IPS DF 19.7 (cell line): ENCODE measurements at places on chromosomes 12 and 14.

DNA sequence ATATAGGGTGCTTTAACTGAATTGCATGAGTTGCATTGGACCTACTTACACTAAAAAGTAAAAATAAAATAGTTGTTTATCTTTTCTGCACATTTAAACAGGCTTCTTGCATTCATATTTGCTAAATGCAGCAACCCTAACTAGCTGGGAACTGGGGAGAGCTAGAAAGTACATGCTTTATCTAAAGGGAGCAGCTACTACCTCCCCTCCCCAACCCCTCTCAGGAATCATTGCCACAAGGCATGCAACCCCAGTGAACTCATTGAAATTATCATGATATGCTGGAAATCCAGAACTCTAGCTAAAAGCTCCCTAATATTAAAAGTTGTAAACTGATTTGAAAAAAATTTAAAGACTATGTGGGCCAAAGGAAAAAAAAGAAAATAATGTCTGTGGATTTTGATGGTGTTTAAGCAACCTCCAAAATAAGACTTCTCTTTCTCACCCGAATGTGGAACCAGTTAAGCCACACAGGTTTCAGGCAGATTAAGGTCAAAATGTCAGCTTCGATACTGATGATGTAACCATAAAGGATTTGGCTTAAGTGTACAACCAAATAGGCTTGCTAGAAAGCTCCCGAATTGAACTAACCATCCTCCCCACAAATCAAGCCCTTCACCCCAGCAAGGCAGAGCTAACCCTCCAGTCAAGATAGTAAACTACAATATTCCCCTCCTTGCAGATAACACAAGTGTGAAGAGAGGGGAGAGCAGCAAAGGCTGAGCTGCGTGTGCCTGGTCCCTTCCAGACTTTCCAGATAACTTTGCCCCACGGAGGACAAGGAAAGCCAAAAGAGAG is 13.8 kb upstream of the POC1B start:
- DNase-seq, result no peak

DNA sequence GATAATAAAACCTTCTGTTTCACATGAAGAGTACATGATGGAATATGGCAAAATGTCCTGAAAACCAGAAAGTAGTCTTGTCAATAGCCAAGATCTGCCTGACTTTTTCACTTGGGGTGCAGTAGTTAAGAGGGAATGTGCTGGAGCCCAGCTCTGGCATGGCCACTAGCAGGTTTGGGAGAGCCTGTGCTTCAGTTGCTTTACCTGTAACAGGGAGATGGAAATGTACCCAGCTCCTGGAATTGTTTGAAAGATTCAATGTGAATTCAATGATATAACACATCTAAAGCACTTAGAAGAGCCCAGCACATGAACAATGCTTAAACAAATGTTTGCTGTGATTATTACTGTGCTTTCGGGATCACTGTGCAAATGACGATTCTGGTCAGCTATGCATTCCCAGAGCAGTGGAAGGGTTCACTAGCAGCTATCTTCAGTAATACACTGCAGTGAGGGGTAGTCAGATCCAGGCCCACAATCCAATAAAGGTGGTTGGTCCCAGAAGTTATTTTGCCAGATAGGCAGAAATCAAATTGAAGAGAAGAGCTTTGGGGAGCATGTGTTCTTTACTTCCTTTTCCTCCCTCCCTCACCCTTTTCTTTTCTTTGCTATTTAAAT is 224.9 kb downstream of the APAF1 start:
- no peak for DNase-seq

GRCh38 chr12:22539055-22539454 is 5.3 kb downstream of the C2CD5 start:
- DNase-seq, result no peak

DNA sequence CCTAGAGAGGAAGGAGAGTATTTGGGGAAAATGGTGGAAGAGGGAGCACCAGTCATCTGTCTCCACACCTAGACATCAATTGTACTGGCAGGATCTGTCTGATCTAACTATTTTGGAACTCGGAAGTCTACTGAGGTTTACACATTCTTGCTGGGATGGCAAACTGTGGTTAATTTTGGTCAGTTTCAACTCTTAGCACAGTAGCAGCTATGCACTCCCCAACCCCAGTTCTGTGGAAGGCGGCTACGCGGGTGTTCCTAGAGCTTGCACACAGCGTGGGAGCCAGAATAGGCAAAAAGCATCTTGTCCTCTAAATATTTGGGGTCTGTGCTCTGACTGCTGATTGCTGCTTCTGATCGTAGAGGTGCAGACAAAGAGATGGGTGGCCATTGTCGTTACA is 33.8 kb downstream of the TECPR2 start:
- no peak for DNase-seq
